ENCODE measurements at places on chromosomes 6 and 20. TPM values are rescaled to one million over a fixed set of nuclear protein-coding genes. Genes with fewer than 3 reads are reported as not detected.

The CENPW gene
- total RNA-seq: 0.83 TPM

The RNF182 gene
- total RNA-seq: 0.19 TPM

The TREML2 gene
- total RNA-seq: 0.22 TPM

The PPDPF gene
- total RNA-seq: 438 TPM

The C6orf47 gene
- 17.7 TPM for total RNA-seq

The TAF4 gene
- 13.6 TPM for total RNA-seq

The UCKL1 gene
- 43.2 TPM for total RNA-seq

The SERINC1 gene
- total RNA-seq: 192 TPM

- DNase-seq: no peak
Observed at GRCh38 chr6:87540539-87540938, 49.2 kb downstream of the RARS2 start.

DNA sequence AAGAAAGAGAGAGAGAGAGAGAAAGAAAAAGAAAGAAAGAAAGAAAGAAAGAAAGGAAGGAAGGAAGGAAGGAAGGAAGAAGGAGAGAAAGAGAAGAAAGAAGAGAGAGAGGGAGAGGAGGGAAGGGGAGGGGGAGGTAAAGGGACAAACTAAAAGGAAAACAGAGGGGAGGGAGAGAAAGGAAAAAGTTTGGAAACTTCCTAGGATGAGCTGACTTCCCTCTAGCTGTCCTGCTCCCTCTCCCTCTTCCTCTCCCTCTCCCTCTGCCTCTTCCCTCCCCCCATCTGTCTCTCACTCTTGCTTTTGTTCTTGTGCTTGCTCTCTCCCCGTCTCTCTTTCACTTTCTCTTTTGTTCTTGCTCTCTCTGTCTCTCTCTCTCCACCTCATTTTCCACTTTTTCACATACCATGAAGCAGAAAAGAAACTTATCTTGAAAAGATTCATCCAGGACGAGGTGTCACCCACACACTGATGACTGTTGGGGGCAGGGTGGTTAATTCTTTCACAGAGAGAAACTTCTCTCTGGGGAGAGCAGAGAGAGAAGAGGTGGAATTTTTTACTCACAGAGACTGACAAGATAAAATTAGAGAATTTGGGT is 56.4 kb upstream of the DUSP22 start:
- no peak for DNase-seq

DNA sequence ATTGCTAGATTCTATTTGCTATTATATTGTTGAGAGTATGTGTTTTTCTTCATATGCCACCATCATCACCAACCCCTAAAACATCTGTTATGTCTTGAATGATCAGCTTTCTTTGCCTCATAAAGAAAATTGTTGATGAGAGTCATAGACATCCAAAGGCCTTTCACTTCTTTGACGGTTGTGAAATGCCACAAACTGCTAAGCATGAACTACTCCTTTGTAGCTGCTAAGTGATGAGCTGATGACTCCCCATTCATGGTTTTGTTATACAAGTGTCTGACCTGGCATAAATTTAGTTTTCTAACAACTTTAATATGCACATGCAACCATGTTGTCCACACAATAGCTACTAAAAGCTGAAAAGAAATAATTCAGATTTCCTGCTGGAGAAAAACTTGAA is 684 bp upstream of the MED23 start:
- no peak for DNase-seq

GRCh38 chr6:76752841-76753240 is 680.4 kb upstream of the IMPG1 start:
- DNase-seq: no peak

- no peak for DNase-seq
Observed at GRCh38 chr6:29451471-29452193, 5.2 kb downstream of the OR11A1 start.

DNA sequence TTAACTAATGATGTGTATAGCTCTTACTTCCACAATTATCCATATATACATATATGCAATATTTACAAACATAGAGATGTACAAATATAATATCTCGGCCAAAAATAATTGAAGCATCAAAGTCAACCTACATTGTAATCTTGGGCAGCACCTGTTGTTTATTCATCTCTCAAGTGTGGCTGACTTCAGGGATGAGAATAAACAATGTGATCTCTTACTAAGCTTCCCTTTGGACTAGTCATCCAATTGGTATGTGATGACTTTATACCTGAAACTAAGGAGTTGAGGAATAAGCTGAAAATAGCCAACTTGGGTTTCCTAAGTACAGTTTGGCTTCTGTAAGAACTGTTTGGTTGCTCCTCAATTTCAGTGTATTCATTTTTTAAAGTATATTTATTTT is 256.6 kb downstream of the KHDC1L start:
- DNase-seq: no peak

GRCh38 chr20:41029150-41029901 is 704 bp downstream of the TOP1 start:
- DNase-seq: peak; percentile 79

DNA sequence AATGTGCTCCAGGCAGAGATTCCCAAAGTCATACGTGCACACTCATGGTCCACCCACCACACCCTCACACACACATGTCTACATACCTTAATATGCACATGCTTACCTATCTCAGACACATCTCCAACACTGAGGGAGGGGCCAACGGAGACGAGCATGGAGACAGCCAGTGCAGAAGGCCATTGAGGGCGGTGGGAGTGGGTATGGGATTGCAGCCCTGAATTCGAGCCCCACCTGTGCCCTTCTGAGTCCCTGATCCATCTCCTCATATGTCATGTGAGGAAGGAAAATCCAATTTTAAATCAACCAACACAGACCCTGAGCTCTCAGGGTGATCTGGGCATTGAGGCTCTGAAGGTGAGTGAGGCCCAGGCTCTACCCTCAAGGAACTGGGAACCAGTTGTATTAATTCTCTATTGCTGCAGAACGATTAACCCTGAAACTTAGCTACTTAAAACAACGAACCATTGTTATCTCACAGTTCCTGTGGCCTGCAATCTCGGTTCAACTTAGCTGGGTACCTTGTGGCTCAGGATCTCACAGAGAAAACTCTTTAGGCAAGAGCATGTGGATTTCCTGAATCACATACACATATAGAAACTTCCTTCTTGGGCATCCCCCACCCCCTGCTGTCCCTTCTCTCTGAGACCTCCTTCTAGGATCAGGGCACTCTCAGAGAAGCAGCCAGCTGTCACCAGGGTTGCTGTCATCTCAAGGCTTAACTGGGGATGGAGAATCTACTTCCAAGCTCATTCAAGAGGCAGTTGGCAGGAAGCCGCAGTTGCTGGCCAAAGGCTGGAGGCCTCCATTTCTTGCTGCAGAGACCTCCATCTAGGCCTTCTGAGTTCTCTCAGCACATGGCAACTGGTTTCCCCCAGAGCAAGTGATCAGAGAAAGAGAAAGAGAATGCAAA is 28.3 kb downstream of the GLP1R start:
- peak; percentile 33 for DNase-seq

DNA sequence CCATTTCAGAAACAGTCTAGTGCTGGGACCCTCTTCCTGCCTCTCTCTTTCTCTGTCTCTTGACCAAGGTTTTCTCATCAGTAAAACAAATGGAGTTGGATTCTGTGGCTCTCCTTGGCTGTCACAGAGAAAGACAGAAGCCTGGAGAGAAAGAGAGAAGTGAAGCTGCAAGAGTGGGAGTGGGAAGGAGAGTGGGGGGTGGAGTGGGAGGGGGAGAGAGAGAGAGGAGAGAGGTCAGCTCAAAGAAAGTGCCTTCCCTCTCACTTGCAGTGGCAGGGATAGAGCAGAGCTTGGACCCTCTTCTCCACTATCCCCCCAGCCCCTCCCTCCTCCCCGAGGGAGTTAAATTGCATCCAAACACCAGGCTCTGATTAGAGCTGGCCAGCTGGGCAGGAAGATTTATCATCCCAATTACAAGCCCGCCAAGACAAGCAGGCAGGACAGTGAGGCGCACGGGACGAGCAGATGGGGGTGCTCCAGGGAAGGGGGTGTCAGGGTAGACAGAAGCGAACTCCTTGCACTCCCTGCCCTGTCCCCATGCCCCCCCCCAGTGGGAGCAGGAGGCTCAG is 74.3 kb downstream of the CD40 start:
- no peak for DNase-seq

- no peak for DNase-seq
Observed at GRCh38 chr6:169224185-169224695, 29.4 kb downstream of the THBS2 start.

GRCh38 chr6:56293781-56294180 is 46.4 kb upstream of the COL21A1 start:
- DNase-seq: no peak

GRCh38 chr20:63617876-63618265 is 9.0 kb downstream of the GMEB2 start:
- no peak for DNase-seq

GRCh38 chr6:144248476-144249301 is 36.4 kb upstream of the UTRN start:
- DNase-seq: no peak

GRCh38 chr20:9140162-9140760 is 71.4 kb downstream of the PLCB4 start:
- no peak for DNase-seq

DNA sequence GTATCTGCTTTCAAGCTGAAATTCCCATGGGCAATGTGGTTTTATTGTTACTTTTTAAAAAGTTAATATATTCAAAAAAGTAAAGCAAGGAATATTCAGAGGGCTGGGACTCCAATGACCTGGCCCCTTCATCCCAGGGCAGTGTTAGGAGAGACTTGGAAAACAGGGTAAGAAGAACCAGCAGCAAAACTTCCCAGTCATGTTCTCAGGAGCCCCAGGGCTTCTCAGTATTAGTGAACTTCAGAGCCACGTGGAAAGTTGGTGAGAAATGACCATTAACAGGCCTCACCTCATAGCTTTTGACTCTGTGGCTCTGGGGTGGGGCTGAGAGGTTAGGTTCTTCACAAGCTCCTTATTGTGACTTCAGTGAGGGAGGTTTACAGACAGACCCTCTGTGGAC is 230.4 kb upstream of the KCNG1 start:
- peak; percentile 20 for DNase-seq

DNA sequence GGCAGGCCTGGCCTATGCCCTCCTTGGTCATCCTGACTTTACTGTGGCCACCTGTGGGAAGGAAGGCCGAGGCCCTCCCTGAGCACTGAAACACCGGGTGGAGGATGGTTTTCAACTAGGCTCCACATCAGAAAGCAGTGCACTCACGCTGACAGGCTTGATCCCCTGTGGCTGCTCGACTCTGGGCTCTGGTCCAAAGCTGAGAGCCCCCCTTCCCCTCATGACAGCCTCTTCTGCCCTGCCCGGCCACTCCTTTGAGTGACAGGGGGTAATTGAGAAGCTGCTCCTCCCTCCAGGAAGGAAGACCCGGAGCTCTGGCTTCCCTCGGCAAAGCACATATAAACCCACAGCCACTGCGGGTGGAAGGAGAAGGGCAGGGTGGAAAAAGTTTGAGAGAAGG is 43.6 kb downstream of the MUC22 start:
- DNase-seq: no peak

GRCh38 chr6:30167101-30167500 is 3.8 kb downstream of the TRIM15 start:
- DNase-seq: no peak

- DNase-seq: no peak
Observed at GRCh38 chr6:3837781-3838180, 11.4 kb upstream of the FAM50B start.

Measured in cardiac septum (tissue), 1 donor.